ENCODE measurements at places on chromosomes 1 and 21.
A peak's percentile ranks its signal among the peaks of the same experiment; 100 is the strongest.

- DNase-seq: no peak
Observed at GRCh38 chr1:24732186-24732885, 12.9 kb upstream of the CLIC4 start.

DNA sequence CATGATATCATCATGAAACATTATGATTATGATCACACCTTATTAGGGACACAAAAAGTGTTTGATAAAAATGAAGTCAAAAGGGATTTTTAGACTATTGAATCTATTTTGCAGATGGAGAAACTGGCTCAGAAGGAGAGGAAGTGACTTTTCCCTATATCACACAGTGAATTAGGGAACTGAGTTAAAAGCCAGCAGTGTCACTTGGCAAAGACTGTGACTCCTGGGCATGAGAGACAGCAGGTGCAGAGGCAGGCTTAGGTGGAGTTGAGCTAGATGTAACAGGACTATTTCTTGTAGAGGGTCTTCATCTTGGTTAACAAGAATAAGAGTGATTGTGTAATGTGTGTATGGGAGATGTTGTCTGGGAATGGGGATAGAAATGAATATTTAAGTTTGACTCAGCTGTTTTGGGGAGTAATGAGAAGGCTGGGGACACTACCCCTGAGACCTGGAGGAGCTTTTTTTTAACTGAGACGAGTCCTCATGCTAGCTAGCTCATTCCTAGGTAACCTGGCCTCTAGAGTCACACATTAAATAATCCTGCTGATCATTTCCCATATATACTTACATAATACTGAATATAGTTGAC is 1.0 kb upstream of the CD84 start:
- DNase-seq: no peak

DNA sequence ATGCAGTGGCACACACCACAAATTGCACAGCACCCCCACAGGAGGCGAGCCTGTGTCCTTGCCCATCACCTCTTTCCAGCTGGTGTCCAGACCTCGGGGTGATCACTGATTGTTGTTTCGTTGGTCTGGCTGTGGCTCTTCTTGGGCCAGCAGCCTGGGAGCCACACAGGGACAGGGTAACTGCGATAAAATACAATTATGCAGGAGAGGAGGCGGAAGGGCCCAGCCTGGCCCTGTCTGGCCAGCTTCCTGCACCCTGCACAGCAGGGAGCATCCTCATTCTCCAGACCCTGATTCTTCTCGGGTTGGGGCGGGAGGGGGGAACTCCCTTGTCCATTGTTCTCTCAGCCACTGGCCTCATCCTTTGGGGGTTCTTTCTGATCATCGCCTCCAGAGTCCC is 83.6 kb downstream of the ADARB1 start:
- DNase-seq: no peak

- DNase-seq: peak; percentile 65
Observed at GRCh38 chr1:116556289-116557006, 14.4 kb downstream of the CD58 start.

GRCh38 chr1:245702346-245702745 is 547.6 kb downstream of the KIF26B start:
- DNase-seq: no peak

DNA sequence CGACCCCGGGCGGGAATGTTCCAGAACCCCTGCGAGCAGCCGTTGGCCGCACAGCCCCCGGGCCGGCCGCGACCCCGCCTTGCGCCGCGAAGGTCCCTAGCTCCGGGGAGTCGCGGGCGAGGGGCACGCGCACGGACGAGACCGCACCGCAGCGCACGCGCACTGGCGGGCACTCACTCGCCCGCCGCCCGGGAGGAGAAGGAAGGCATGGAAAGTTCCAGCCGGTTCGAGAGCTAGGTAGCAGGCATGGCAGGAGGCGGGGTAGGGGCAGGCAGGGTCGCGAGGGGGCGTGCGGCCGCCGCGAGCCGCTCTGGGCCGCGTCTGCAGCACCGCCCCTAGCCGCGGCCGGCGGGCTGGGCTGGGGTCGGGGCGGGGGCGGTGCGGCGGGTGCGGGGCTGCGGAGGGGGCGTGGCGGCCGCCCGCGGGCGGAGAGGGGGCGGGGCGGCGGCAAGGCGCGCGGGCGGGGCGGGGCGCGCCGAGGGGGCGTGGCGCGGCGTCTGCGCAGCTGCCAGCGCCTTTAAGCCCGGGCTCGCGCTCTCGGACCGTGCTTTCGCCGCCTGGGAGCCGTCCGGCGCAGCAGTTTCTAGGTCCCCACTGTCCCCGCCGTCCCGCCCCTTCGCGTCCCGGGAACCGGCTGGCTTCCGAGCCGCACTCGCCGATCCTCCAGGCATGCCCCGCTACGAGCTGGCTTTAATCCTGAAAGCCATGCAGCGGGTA is at the start of the genes MRPS6 and SLC5A3:
TSS of gene MRPS6 (plus strand) at position 547 of the 717 bp plus-strand sequence. CDS start at position 670, 123 bp downstream.
TSS of gene SLC5A3 (plus strand) at position 547 of the 717 bp plus-strand sequence. CDS start 21,621 bp downstream, outside the sequence.
- DNase-seq: peak; percentile 87

- no peak for DNase-seq
Observed at GRCh38 chr1:222136869-222137268, 395.0 kb upstream of the DUSP10 start.

DNA sequence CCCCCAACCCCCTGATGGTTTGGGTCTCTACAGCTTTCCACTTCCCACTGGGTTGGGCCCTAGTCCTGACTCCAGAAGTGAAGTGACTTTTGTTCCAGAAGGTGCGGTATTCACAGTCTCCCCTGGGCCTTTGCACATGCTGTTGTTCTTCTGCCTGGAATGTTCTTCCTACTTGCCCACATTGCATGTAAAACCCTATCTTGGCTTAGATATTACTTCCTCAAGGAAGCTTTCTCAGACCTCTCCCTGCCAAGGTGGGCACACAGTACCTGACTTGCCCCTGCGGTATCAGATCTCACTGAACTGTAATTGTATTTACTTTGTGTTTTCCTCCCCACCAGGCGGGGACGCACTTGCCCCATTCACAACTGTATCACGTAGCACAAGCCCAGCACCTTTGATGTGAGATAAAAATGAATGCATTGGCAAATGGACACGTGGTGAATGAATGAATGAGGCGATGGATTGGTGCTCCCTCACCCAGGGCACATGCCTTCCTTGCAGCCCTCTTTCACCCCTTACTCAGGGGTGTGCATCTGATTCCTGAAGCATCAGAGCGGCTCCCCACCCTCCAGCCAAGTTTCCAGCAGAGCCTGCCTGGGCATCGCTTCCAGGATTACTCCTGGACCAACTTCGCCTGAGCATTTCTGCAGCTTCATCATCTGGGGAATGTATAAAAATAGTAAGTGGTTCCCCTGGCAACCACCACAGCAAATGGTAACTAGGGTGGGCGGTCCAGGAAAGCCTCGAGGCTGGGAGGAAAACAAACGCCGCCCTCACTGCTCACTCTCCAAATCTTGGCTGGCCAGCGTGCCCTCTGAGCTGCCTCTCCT is 19.8 kb downstream of the NENF start:
- DNase-seq: peak; percentile 47

DNA sequence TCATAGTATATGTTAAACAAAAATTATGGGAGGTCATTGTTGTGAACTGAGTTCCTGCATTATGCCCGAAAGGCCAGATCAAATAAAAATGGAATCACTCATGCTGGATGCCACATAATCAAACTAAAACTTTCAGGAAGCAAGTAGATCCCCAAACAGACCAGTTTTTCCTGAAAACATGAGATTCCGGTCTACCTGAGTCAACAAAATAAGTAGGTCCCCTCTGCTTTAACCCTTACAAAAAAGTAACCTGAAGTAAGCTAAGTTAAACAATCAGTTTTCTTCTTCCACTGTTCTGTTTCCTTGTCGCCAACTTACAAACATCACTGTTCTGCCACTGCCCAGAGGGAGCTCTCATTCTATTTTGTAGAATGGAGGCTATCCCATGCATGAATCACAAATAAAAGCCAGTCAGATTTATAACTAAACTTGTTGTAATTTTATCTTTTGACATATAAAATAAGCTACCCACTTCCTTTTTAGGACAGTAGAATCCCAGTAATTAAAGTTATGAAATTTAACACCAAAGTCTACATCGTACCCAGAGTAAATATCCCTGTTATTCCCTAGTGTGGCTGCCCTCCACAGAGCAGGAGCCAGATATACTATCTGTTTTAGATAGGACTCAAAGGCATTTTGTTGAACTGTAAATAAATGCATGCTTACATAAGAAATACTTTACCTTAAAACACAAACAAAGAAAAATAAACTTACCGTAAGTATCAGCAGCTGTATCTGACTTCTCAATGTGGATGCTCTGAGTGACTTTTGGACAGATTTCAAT is 149.4 kb downstream of the TIAM1 start:
- DNase-seq: no peak

DNA sequence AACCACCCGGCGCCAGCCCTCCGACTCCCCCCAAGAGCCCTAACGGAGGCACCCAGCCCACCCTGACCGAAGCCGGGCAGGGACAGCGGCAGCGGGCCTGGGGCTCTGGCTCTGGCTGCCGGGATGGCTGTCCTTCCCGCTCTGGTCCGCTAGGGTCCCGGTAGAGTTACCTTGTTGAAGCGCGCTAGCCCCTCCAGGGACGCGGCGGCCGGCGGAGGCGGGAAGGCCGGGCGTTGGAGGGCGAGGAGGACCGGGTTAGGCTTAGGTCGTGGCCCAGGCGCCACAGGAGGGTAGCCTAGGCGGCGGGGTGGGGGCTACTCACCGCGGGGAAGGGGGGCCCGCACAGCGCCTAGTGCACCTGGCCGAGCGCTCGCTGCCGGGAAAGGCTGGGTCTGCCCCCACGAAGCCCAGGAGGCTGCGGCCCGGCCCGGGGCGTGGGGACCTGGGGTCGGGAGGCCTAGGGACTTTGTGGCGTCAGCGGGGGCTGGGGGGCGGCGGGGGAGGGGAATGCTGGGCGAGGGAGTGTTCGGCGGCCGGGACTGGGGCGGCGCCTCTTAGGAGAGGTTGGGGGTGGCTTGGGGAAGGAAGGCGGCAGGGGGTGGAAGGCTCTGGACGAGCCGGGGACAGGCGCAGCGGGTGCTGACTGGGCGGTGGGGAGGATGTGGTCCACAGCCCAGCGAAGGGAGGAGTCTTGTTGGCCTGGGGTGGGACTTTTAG is at the start of gene TRIM17:
TSS of gene TRIM17 (minus strand) at position 645 of the 717 bp plus-strand sequence. CDS start 1,789 bp downstream, outside the sequence.
- peak; percentile 71 for DNase-seq

GRCh38 chr1:32971576-32971975 is 7.0 kb upstream of the RNF19B start:
- DNase-seq: no peak

GRCh38 chr1:53408013-53408754 is 51.0 kb upstream of the DMRTB1 start:
- no peak for DNase-seq

DNA sequence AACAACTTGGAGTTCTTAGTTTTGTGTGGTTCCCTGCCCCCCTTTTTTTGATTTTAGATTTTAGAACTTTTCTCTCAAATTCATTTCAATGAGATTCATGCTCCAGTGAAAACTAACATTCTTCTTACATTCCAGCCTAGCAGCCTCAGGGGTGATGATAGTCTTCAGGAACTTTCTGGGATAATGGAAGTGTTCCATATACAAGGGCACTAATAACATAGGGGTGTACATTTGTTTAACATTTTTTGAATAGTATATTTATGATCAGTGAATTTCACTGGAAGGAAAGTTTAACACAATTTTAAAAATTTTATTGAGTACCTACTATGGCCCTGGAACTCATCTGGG is 61.4 kb upstream of the ZNF648 start:
- DNase-seq: no peak

DNA sequence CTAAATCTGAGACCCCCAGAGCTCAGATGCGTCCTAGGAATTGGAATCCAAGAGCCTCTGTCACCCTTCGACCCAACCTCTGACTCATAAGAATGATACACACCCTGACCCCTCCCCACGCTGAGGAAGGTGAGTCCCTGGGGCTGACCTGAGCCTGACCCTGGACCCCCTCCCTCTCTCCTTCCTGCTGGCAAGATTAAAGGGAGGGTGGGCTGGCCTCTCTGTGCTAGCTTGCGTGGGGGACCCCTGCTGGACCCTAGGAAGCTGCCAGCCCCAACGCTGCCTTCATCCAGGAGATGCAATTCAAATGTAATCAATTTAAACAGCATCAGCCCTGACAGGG is 627 bp downstream of the PLEKHA6 start:
- DNase-seq: no peak

GRCh38 chr1:46153228-46153627 is 20.8 kb upstream of the PIK3R3 start:
- DNase-seq: no peak

GRCh38 chr1:99110140-99111041 is 105.7 kb upstream of the PLPPR5 start:
- DNase-seq: peak; percentile 1

GRCh38 chr1:185245466-185245865 is 71.6 kb downstream of the IVNS1ABP start:
- DNase-seq: no peak

GRCh38 chr1:201183209-201183608 is 7.4 kb upstream of the IGFN1 start:
- no peak for DNase-seq

GRCh38 chr1:220516014-220516721 is 11.8 kb upstream of the MARK1 start:
- no peak for DNase-seq

- DNase-seq: no peak
Observed at GRCh38 chr21:29520171-29520570, 221.4 kb downstream of the BACH1 start.

- peak; percentile 43 for DNase-seq
Observed at GRCh38 chr1:212727386-212728181, 27.9 kb upstream of the BATF3 start.

GRCh38 chr21:42466700-42467099 is 29.3 kb downstream of the RSPH1 start:
- no peak for DNase-seq

DNA sequence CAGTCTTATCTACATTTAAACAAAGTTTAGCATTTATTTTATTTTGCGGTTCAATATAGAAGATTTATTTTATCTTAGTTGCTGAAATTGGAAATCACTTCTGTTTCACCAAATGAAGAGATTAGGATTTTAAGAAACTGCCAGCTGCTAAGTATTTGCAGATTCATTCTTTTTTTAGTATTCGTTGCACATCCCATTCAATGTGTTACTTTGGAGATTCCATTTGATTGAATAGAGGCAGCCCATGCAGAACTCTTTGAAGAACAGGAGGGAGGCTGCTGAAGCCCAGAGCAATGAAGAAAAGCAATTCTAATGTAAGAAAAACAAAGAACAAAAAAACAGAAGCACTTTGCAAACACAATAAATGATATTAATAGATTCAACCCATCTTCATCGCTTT is 38.6 kb upstream of the IL12RB2 start:
- DNase-seq: no peak
